Nucleus accumbens (tissue), 56 donors: ENCODE measurements at places on chromosomes 6 and 20.

GRCh38 chr6:88220493-88220892 lies 54.3 kb upstream of the CNR1 start:
- DNase-seq = no peak

DNA sequence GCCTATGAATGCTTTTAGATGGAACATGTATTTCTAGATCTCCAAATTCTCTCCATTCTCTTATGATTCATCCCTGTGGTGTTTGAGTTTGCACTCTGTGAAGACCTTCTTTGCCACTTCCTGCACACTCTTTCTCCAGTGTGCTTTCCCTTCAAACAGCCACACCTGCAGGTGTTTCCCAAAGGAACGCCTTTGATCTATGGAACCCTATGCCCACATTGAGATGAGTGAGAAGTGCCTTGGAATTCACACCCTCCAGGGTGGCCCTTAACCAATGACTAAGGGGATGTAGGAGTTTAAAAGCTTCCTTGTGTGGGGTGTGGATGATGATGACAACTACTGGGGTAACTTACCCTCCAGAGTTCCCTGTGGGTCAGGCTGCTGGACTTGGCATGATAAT lies 570.1 kb downstream of the DHX35 start:
- DNase-seq = no peak

GRCh38 chr20:36827541-36828279 lies 48.2 kb upstream of the TLDC2 start:
- DNase-seq = no peak

DNA sequence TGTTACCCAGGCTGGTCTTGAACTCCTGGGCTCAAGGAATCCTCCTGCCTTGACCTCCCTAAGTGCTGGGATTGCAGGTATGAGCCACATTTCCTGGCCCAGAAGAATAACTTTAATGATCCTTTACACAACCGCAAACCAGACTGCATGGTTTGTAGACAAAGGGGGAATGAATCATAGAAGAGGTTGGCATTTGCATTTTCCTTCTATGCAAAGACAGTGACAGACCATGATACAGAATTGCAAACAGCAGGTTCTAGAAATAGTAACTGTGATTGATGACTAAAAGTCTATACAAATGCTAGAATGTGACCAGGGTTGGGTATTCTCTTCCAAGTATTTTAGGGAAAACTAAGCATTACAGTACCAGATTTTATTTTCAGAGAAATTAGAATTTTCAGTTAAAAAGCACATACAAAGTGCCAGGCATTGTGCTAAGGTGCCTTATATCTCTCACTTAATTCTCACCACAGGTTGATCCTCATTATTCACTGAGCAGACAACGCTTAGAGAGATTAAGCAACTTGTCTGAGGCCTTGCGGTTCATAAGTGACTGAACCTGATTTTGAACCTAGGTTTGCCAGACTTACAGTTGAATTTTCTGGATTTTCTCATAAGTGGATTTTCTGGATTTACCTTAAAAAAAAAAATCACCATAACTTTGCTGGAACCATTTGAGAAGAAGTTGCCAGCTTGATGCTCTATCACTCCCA lies 146.6 kb downstream of the ZFAND3 start:
- DNase-seq = no peak

DNA sequence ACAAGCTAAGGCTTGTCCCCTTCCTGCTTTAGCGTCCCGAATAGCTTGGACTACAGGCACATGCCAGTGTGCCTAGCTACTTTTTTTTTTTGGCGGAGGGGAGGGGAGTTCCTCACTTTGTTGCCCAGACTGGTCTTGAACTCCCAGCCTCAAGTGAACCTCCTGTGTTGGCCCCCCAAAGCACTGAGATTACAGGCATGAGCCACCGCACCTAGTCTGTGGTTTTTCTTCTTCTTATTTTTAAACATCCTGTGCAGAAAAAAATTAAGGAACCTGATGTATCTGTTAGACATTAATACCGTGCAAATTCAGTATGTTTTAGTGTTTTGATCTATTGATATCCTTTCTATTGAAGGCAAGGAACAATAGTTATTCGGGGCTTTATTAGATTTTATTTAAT lies 25.7 kb downstream of the HIVEP1 start:
- no peak for DNase-seq

DNA sequence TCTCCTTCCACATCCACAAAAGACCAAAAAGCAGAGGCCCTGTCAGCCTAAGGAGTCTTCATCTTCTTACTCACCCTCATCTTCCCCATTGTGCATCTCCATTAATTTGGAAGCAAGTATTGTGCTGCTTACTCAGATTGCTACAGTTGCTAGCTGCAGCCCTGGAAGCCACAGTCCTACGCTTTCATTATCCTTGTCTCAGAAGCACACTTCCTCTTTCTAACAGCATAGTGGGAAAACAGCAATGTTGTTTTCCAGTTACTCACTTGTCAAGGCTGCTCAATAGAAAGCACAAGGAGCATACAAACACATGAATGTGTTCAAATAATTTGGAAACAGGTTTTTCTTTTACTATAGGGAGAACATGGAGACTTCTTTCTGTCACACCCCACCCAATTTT lies 76.6 kb upstream of the RBM24 start:
- no peak for DNase-seq

- DNase-seq = no peak
Observed at GRCh38 chr6:142339968-142340658, 38.3 kb downstream of the ADGRG6 start.

DNA sequence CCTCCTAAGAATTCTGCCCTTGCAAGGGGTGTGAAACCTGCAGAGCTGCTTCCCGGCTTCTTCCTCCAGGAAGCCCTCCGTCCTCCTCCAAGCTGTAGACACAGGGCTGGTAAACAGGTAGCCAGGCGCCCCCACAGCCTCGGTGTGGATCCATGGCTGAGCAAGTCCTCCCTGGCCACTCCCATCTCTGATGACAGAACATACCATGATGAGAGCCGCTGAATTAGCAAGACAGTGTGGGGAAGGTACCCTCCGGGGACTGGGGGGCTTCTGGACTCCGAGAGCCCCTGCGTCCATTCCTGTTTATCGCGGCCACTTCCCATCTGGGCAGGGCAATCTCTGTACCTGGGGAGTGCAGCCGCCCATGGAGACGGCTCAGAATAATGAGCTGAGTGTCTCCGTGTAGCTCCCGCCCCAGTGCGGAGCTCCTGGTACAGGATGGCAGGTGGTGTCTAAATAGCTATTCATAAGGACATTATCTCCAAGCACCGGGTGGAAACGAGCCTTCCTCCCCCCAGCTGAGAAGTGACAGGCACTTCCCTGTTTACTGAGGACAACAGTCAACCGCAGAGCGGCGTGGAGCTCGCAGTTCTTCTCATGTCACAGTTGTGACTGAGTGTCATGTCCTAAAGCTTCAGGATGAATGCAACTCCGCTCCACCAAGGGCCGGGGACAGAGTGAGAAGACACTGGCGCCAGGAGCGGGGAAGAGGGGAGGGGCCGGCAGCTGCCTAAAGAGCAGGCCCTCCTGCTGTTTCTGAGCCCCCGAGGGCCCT lies 22.7 kb upstream of the NTSR1 start:
- no peak for DNase-seq

DNA sequence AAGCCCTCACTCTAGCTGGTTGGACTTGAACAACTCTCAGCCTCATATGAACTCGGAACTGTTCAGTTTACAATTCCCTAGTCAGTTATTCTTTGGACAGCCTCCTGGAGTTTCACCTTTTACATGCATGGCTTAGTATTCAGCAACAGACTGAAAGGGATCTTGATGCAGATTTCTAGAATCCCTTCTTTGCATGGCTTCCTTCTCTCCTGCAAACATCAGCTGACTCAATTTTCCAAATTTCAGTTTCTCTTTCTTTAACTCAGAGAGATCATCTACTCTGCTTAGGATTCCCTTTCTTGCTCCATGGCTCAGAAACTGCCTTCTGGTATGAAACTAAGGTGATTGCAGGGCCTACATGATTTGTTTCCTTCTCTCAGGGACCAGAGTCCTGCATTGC lies 99.6 kb downstream of the CEP57L1 start:
- no peak for DNase-seq

DNA sequence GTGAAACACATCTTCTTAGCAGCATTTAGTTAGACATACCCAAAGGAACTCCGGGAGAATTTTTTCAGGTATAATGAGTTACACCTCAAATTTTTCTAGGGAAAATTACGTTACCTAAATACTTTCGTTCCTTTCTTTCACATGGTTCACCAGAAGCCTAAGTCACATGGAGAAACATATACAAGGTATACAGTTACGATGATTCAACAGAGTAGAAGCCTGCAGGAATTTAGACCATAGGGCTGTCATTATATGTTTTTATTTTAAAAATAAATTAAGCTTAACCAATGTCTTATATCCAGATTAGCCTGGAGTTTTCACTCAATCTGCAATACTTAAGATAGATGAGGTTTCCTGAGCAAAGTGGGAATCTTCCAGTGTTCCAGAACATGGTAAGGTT lies 549.5 kb upstream of the JARID2 start:
- no peak for DNase-seq

DNA sequence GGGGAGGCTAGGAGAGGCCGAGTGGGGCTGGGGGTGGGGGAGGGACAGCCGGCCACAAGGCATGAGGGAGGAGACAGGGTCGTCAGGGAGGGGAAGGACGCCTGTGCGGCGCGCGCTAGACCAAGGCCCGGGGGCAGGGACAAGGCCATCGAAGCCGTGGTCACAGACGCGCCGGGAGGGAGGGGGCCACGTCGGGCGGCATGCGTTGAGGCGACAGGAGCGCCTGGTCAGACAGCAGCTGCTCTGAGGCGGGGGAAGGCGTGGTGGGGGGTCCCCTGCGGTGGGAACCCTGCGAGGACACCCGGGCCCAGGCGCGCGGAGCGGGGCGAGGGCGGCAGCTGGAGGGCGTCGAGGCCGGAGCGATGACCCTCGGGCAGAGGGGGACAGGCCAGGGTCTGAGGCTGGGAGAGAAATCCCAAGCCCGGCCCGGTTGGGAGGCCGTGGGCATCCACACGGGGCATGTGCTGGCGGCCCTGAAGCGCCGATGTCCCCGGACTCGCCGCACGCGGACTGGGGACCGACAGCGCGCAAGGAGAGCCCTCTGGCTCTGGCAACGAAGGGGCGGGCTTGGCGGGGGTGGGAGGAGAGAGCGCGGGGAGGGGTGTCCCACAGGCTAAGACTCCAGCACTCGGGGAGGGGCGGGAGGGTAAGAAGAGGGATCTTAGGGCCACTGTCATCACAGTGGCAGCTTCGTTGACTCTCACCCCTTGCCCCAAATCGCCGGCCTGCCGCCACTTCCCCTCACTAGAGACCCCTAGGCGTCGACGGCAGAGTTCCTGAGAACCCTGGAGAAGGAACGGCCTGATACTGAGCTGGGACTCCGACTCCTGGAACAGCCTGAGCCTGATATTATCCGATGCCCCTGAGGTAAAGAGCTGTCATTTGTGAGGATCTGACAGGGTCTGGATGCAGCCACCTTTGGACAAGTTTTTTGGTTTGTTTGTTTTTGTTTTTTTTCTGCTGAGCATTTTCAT lies 5.0 kb downstream of the TMEM239 start:
- DNase-seq = no peak

- DNase-seq = no peak
Observed at GRCh38 chr6:20408851-20409250, 7.2 kb downstream of the E2F3 start.

- DNase-seq = no peak
Observed at GRCh38 chr6:46876126-46876525, 45.6 kb downstream of the ADGRF5 start.

DNA sequence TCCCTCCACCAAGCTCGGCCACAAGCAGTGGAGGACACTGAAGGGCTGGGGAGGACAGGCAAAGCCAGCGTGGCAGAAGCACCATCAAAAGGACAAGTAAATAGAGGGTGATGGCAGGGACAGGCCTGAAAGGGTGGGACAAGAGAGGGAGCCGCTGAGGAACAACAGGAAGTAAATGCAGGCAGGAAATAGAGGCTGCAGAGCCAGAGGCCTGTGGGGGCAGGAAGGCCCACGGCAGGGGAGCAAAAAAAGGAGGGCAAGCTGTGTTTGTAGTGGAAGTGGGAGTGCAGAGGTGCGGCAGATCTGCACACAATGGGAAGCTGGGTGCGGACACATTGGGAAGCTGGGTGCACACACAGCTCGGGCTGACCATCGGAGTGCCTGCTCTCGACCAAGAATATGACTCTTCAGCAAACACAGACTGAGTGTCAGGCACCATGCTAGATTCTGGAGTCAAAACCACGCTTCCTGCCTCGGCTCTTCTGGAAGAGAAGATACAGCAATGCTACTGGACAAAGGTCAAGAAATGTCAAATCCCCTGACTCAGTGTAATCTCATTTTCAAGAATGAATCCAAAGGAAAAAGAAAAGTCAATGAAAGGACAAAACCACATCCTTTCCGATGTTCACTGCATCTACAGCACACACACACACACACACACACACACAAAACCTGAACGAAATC lies 40.4 kb upstream of the RAB22A start:
- DNase-seq = no peak

DNA sequence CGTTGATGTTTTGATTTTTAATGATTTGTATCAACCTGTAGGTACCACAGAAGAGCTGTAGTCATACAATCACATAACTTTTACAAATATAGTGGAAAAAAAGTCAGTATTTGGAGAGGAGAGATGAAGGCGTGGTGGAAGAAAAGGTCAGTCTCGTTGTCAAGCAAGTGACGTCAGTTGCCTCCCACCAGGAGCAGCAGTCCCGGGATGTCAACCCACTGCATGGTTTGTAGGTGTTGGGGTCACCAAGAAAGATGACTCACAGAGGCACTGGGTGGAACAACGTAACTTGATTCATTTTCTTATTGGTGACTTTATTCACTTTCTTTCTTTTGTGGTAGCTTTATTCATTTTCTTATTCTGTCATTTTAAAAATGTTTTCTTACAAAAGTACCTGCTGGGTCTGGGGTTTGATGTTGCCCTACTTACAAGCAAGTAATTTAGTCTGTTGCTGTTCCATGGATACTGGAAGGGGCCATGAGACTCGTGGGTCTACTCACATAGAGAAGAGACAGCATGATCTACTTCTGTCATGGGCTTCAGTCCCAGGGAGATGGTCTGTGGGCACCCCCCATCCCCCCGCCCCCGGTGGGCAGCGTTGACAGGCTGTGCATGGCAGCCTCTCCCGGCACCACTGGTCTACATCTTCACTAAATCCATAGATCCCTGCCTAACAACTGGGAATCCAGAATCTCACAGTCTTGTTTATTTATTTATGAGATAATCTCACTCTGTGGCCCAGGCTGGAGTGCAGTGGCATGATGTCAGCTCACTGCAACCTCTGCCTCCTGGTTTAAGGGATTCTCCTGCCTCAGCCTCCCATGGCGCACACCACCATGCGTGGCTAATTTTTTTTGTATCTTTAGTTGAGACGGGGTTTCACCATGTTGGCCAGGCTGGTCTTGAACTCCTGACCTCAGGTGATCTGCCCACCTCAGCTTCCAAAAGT lies 36.4 kb upstream of the SYNJ2 start:
- no peak for DNase-seq

- DNase-seq = no peak
Observed at GRCh38 chr6:159376516-159377158, 207.4 kb downstream of the FNDC1 start.

- DNase-seq = peak; percentile 39
Observed at GRCh38 chr6:3940703-3941102, 91.5 kb downstream of the FAM50B start.
